ENCODE measurements at places on chromosomes 2 and 18.
A peak's percentile ranks its signal among the peaks of the same experiment; 100 is the strongest.

- DNase-seq = no peak
Measured at GRCh38 chr2:164657129-164657528, 35.8 kb upstream of the GRB14 start.

DNA sequence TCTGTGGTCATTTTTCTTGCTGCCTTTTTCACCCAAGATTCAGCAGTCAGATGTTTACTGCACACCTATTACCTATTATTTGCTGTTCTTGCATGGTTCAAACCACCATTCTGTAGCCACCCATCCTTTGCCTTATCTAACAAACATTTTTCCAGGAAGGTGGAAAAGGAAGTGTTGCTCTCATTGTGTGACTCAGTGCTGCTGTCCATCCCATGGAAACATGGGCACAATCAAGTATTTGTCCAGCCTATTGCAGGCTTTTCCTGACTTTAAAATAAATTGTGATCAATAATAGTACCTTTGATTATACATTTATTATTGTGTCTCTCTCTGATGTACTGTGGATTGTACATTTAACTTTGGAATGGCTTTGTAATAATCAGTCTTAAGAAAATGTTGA lies 53.2 kb downstream of the USP14 start:
- no peak for DNase-seq

- no peak for DNase-seq
Measured at GRCh38 chr2:75533135-75533534, 27.6 kb downstream of the EVA1A start.

GRCh38 chr18:32427084-32427900 lies 43.4 kb downstream of the GAREM1 start:
- no peak for DNase-seq

- no peak for DNase-seq
Measured at GRCh38 chr18:61754039-61754583, 138.7 kb downstream of the RNF152 start.

GRCh38 chr2:221572821-221573429 lies 821 bp upstream of the EPHA4 start:
- peak; percentile 6 for DNase-seq

DNA sequence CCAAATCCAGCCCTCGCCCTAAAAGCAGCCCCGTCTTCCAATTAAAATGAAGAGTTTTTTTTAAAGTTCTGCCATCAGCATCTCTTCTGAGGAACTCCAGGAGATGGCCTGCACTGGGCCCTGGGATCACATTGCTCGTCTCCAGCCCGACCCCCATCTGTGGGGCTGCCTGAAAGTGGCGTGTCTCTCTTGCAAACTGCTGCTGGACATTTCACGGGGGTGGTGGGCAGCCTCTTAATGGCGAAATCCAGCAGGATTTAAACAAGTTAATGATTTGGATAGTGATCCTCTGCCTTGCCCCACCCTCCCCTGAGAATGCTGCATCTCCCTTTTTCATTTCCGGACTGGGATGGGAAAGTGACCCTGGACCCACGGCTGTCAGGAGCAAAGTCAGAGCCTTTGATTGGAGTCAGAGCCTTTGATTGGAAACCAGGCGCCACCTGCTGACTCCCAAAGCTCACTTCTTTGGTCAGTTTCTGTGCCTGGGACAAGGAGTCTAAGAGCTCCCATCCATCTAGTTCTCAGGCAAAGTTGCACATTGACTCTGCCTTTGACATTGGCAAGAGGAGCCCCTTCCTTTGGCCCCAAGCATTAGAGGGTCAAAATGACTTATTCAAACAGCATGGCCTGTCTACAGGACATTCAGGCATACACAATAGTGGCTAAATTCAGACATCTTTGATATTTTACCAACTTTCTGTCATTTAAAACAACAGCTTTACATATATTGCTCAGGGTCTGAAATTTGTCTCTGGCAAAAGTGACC lies 155.2 kb downstream of the SH3BP4 start:
- peak; percentile 8 for DNase-seq

GRCh38 chr2:227295806-227296205 lies 29.2 kb upstream of the MFF start:
- no peak for DNase-seq

DNA sequence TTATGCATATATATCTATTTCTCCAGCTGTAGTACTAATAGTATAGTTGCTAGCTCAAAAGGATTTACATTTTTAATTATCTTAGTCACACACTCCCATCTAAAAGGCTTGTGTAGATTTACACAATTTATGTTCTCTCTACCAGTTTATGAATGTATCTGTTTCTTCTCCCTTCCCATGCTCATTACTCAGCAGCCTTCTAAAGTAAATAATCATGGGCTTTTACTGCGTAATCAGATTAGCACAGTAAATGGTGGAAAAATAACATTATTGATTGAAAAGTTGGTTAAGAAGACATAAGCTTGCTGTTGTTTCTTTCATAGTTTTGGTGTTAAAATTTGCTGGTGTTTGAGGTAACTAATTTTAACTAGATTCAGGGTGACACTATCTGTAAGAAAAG lies 81.8 kb downstream of the PTPN4 start:
- DNase-seq = no peak

DNA sequence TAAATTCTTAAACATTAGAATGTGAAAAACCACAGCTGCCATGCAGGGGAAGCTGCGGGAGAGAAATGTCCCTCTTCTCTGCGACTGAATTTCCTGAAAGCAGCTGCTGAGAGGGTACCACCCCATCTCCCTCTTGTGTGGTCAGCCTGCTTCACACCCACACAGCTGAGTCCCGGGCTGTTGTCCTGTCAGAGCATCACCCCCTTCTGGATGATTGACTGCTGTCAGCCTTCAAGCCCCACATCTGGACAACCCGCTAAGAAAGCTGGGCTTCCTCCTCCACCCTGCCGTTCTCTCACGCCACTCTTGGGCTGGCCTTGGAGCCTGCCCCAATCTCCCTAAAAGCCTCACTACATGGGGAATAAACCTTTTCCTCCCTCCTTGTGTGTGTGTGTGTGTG lies 26.0 kb downstream of the SH3YL1 start:
- no peak for DNase-seq
